Immature natural killer cell (primary cell): ENCODE measurements at places on chromosomes 5 and 9. TPM values are rescaled to one million over a fixed set of nuclear protein-coding genes. Genes with fewer than 3 reads are reported as not detected.

The ATOX1 gene
- 145 TPM for polyA plus RNA-seq

The IFNE gene
- not detected for polyA plus RNA-seq

The PCDHGB7 gene
- not detected for polyA plus RNA-seq

The FGFR4 gene
- polyA plus RNA-seq = not detected

The TICAM2 gene
- not detected for polyA plus RNA-seq

The RNF180 gene
- polyA plus RNA-seq = not detected

The ZDHHC11 gene
- not detected for polyA plus RNA-seq

The SPATA31E1 gene
- polyA plus RNA-seq = not detected

The ABLIM3 gene
- not detected for polyA plus RNA-seq

The DPP7 gene
- polyA plus RNA-seq = 176 TPM

The HAVCR2 gene
- 130 TPM for polyA plus RNA-seq

The SNX2 gene
- polyA plus RNA-seq = 57.4 TPM

The EGFL7 gene
- polyA plus RNA-seq = not detected

The REEP2 gene
- 0.48 TPM for polyA plus RNA-seq

The FAM169A gene
- 6.8 TPM for polyA plus RNA-seq

The SLCO6A1 gene
- polyA plus RNA-seq = not detected

The SAXO1 gene
- not detected for polyA plus RNA-seq
